ENCODE measurements at places on chromosomes 11 and 22.

- no peak for DNase-seq
Measured at GRCh38 chr11:124233376-124233775, 7.5 kb upstream of the OR8G1 start.

DNA sequence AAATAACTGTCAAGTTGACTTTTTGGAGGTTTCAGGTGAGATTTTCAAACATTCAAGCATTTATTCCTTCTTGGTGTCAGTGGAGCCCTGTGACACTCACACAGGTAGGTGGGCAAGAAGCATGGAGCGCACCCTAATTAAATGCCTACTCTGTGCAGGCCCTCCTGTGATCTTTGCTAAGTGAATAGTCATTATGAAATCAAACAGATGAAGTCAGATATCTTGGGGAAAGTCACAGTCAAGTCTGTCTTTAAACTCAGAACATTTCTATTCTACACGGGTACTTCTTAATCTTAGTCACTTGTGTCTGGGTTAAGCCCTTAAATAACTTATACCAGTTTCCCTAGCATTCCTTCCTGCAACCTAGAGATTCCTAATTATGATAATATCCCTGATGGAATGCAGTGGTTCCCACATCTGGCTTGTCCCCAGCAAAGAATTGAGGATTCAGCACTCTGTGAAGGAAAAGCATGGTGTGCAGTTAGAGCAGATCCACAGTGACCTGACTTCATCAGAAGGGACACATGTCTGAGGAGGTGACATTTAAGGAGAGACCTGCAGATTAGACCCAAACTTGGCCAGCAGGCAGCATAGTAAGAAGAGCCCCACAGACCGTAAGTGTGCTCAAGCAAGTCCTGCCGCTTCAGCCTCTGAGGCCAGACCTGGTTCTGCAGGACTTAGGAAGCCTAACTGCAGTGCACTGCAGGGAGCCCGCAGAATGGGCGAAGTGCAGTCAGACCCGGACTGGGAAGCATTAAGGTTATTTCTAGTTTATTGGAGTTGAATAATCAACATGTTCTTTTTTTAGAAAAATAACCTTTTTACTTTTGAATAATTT is 85.3 kb upstream of the GAL start:
- no peak for DNase-seq

GRCh38 chr11:94933223-94934130 is 39.9 kb downstream of the CWC15 start:
- DNase-seq = peak; percentile 18

GRCh38 chr11:9568854-9569587 is 4.4 kb upstream of the WEE1 start:
- no peak for DNase-seq

DNA sequence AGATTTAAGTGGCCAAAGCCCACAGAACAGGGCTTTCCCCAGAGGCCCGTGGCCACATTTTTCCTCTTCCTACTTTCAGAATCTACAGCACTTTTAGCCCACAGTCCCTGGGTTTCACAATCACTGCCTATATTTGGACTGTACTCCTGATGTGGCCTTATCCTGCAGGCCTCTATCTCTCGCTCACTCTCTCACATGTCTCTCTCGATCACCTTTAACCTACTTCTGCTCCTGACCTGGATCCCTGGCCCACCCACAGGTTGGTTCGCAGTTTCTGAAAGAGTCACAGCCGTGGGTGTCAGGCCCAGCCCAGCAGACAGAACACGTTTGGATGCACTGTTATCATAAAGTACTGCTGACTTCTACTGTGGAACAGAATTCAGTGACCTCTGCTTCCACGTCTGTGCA is 55.5 kb downstream of the LARGE1 start:
- DNase-seq = no peak

DNA sequence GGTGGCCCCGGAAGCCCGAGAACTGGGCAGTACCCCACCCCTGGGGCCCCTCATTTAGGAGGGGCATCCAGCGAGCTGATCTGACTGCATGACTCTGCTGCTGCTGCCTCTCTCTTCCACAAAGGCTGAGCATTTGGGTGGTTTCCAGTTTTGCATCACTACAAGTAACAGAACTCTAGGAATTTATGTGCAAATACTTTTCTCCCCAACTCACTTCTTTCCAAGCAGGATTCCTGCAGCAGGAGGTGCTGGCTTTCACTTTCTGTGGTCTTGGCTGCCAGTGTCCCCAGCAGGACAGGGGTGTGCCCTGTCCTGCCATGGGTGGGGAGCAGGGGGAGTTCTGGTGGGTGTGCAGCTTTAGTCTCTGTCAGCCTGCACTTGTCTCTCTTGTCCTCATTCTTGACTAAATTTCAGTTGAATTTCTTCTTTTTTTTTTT is 21.2 kb downstream of the UPB1 start:
- no peak for DNase-seq

- no peak for DNase-seq
Measured at GRCh38 chr22:29741926-29742325, 22.1 kb downstream of the CABP7 start.

- DNase-seq = peak; percentile 61
Measured at GRCh38 chr11:67118181-67118766, 789 bp upstream of the KDM2A start.

- DNase-seq = no peak
Measured at GRCh38 chr11:78995171-78995570, 420.5 kb upstream of the NARS2 start.

GRCh38 chr11:2708151-2708581 is 8.4 kb upstream of the KCNQ1OT1 start:
- no peak for DNase-seq

DNA sequence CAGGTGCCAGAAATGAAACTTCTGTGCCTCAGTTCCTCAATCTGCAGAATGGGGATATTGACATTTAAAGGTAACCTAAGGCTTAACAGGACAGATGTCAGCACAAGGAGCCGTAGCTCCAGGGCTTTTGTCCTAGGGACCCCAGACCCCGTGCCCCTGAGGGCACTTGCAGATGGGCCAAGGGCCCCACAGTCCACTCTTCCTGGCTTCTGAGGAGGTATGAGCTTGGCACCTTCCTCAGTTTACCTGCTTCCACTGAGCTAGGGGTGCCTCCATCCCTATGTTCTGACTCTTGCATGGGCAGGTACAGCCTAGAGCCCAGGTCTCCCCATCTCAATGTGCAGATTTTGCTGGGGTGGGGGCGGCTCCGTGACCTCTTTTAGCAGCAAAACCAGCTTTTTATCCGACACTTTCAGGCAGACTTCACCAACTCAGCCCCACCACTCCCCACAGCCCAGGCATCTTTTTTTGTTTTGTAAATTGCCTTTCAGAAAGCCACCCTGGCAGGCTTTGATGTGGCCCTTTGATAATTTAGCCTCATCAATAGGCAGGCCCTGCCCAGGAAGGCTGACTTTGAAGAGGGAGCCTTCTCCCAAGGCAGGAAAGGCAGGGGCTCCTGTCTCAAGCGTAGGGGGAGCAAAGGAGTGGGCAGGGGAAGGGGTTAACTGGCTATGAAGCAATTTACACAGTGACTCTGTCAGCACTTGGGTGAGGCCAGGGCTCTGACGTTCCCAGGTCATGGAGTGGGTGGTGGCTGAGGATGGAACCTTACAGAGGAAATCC is 23.7 kb upstream of the FGF3 start:
- no peak for DNase-seq

DNA sequence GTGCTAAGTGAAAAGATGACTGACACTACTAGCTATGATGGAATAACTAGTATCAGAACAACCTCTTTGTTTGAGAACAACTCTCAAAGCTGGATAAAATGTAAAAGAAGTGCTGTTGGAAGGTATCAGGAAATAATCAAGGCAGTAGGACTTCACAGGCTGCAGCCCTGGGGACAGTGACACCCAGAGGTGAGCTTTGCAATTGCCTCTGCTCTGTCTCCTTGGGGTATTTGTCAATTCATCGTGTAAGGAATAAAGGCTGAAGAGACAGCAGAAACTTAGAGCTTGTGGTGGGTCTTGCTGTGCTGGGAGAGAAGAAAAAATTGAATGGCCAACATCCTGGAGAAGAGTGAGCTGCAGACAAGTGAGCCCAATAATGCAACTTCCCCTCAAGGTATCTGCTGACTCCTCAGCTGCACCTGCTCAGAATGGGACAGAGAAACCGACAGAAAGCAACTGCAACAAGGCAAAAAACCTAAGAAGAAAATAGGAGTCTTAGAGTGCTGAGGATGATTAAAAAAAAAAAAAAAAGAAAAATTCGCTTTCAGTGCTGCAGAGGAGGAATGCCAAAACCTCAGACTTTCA is 141.1 kb downstream of the RCN1 start:
- DNase-seq = peak; percentile 29

DNA sequence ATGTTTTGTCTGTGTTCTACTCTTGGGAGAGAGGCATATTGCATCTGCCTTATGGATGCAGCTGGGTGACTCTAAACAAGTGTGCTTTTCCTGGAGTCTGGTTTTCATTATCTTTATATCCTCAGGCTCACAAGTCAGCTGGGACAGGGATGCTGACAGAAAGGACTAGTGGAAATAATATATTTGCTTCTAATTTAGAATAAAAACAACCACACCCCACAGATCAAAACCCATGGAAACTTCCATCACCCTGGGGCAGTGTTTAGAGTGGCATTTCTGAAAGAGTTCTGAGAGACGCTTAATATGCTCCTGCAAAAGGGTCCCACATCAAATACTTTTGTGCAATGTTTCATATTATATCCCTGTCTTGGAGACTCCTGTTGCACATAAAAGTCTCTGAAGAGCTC is 20.8 kb downstream of the KCNE3 start:
- DNase-seq = no peak

DNA sequence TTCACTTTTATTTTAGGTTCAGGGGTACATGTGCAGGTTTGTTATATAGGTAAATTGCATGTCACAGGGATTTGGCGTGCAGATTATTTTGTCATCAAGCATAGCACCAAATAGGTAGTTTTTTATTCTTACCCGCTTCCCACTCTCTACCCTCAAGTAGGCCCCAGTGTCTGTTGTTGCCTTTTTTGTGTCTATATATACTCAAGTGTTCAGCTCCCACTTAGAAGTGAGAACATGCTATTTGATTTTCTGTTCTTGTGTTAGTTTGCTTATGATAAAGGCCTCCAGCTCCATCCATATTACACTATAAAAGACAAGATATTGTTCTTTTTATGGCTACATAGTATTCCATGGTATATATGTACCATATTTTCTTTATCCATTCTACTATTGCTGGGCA is 28.5 kb upstream of the LIN7C start:
- DNase-seq = no peak

DNA sequence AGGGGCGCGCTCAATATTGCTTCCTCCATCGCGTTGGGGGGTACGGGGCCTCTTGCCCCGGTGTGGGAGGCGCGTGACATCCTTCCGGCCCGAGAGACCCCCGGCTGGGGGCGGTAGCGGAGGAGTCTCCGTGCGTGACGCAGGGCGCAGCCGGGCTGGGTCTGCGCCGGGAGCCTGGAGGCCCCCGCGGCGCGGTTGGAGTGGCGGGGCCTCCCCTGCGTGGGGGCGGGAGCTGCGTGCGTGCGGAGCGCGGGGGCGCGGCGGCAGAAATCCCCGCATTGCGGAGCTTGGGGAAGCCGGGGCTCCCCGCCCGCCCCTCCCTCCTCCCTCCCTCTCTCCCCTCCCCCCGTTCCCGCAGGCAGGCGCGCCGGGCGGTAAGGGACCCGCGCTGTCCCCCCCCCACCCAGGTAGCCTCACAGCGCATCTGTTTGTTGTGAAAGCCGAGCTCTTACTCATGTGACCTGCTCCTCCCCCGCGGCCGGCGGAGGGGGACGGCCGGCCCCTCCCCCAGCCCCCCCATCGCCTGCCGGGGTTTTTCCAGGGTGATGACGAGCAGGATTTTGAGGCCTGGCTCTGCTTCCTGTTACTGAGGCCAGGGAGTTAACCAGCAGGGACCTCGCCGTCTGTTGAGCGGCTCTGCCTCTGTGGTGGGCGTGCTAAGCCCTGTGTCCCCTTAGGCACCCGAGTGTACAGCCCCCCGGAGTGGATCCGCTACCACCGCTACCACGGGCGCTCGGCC is 1.6 kb downstream of the PIM3 start:
- DNase-seq = peak; percentile 81

DNA sequence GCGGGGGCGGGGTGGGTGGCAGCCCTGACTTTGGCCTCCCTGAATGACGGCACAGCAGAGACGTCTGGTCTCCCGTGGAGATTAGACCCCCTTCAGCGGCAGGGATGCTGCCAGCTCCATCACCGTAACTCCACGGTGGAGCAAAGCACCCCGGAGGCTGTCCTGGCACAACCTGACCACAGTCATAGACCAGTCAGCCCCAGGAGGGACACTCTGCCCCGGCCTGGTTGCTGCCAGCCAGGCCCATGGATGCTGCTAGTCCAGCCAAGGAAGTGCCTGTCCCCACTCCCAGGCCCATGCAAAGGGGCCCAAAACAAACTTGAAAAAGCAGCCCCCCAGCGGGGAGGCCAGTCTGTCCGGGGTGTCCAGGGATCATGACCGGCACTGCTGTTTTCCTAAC is 11.5 kb upstream of the ANO1 start:
- DNase-seq = no peak

DNA sequence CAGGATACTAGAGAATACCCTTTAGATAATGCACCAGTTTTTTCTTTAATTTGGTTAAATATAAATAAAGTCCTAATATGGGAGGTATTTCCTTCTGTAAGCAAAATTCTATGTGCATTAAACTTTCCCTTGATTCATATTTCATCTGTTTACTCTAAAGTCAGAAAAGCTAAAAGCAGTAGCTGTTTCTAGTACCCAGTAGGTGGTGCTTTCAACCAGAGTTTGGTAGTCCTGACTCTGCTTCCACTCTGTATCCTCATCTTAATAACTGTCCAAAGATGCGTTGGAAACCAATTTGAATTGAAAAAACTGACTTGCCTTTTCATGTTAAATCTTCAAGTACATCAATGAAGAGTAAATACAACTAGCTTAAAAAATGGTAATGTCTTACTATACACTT is 1065.2 kb downstream of the JRKL start:
- no peak for DNase-seq

DNA sequence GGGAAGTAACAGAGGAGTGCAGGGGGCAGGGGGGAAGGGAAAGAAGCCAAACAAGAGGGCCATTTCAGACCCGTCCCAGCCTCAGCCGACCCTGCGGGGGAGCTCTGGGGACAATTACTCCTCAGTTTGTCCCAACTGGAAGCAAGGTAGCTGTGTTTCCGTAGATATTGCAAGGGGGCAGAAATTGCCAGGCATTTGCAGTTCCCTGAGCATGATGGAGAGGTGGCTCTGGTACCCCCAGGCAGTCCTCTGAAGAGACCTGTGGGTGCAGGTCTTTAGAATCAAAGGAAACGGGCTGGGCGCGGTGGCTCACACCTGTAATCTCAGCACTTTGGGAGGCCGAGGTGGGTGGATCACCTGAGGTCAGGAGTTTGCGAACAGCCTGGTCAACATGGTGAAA is 13.8 kb upstream of the JAM3 start:
- DNase-seq = no peak

DNA sequence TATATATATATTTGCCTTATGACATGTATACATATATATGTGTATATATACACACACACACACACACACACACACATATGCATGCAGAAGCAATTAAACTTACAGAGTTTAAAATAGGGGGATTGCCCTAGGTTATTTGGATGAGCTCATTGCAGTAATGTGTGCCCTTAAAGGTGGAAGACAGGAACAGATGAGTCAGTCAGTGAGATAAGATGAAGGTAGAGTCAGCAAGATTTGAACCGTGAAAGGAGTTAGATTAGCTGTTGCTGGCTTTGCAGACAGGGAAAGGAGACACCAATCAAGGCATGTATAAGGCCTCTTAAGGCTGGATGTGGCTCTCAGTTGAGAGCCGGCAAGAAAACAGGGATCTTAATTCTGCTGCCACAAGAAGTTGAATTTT is 902.4 kb upstream of the RAG2 start:
- DNase-seq = no peak
